ENCODE measurements at places on chromosomes 7 and 10. TPM values are rescaled to one million over a fixed set of nuclear protein-coding genes. Genes with fewer than 3 reads are reported as not detected.

CHST15 gene
- total RNA-seq, result 36.5 TPM

DNA sequence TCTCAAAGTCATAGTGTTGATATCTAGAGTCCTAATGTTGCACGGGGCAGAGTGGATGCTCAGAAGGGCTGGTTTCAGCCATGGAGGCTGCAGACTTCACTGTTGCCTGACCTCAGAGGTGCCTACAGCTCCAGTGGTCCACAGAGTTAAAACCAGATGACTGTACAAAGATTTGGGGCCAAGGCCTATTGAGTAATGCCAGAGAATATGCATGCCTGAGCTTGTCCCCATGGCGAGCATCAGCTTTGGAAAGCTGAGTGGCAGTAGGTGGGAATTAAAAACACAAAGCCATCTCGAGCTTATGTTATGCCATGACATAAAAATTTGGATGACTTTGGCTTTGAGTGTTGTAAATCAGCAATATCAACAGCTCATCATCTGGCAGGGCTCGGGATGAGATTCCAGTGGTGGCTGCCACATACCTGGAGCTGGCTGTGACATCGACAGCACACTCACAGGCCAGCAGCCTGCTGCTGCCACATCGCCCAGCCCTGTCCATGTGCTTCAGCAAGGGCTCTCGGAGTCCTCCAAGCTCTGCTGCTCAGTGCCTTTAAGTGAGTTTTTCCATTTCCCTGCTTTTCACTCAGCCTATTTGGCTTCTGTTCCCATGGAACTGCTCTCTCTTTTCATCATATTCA lies 379.6 kb downstream of the TNS3 start:
- no peaks in the 10 kb centered on the region for H3K36me3 ChIP-seq
- H3K27ac ChIP-seq, result no peak overlapping the region
- H3K4me3 ChIP-seq, result no peak overlapping the region
- no peaks in the 10 kb centered on the region for H3K27me3 ChIP-seq

DNA sequence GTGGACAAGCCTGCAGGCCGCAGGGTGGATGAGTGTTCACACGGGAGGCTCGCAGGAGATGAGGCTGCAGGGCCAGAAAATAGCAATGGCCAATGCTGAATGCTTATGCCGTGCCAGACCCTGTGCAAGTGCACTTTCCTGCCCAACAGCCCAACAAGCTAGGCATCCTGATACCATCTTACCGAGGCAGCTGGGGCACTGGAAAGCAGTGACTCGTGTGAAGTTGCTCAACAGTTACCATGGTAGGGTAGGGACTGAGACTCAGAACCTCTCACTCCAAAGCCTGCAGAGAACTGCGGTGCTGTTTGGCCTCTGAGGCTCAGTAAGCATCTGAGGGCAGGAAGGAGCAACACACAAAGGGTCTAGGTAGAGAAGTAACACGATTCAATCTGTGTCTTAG lies 43.7 kb downstream of the JAZF1 start:
- H3K36me3 ChIP-seq, result no peaks in the 10 kb centered on the region
- H3K4me1 ChIP-seq, result peaks cover 17% of the 10 kb centered on the region
- H3K4me3 ChIP-seq, result no peak overlapping the region

LLCFC1 gene
- total RNA-seq, result not detected

- H3K4me3 ChIP-seq, result no peak overlapping the region
- H3K27me3 ChIP-seq, result no peaks in the 10 kb centered on the region
- no peak for DNase-seq
- H3K27ac ChIP-seq, result no peak overlapping the region
Measured at GRCh38 chr10:24834869-24835268, 111.2 kb upstream of the ARHGAP21 start.

DNA sequence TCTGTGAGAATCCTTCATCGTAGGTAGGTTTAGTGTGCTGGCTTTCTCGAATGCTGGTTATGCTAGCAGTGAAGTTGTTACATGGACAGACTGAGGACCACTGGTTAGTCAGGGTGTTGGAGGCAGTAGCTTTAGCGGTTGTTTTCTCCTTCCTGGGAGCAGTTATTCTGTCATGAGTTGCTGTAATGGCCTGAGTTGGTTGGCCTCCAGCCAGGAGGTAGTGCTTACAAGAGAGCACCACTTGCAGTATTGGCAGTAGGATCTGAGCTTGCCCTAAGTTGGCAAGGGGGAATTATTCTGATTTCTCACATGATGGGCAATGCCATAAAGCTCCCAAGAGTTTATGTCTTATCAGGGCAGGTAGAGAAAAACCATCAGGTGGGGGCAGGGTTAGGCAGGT lies 58.0 kb downstream of the IPMK start:
- no peak overlapping the region for H3K27ac ChIP-seq
- no peaks in the 10 kb centered on the region for H3K4me1 ChIP-seq
- DNase-seq, result no peak
- no peak overlapping the region for H3K4me3 ChIP-seq
- H3K27me3 ChIP-seq, result no peaks in the 10 kb centered on the region

DNA sequence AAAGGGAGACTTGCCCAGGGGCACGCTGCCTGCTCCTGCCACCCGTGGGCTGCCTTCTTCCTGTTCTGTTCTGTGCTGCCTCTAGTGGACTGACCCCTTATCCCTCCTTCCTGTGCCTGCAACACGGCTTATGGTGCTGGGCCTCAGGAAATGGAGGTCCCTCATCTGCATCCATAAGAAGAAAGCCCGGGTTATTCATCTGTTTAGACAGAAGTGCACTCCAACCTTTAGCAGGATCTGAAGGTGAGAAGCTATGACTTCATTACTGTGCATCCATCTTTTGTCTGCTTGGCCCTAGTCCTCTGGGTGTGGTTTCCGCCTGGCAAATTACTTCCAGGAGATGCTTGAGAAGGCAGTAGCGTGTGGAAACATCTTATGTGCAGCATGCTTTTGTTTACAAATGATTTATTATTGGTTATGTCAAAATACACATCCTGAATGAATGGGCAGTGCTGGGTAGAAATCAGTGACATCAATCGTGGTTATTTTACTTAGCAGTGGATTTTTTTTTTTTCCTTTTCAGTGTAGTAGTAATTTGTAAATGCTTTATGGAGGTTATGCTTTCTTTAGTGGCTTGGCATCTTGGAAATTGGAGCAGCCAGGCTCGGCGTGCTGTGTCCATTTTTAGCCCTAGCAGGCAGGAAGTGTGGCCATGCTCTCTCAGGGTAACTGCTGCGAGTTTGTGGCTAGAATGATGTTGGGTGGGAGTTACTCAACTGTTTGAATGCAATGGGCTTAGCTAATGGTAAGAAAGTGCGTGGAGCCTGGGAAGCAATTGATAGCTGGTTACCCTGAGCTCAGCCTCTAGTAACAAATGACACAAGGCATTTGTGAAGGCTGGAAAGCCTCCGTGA lies 12.7 kb downstream of the PTPRE start:
- peaks cover 58% of the 10 kb centered on the region for H3K4me1 ChIP-seq

NOS3 gene
- total RNA-seq, result 15.1 TPM

- no peak overlapping the region for H3K4me3 ChIP-seq
- peak; percentile 53 for DNase-seq
- H3K4me1 ChIP-seq, result peaks cover 44% of the 10 kb centered on the region
- H3K36me3 ChIP-seq, result no peaks in the 10 kb centered on the region
Measured at GRCh38 chr7:28984217-28984616, 26.1 kb upstream of the TRIL start.

GRCh38 chr7:152537639-152538038 lies 101.8 kb upstream of the KMT2C start:
- no peak overlapping the region for H3K4me3 ChIP-seq
- H3K27ac ChIP-seq, result no peak overlapping the region
- no peaks in the 10 kb centered on the region for H3K4me1 ChIP-seq
- no peaks in the 10 kb centered on the region for H3K36me3 ChIP-seq
- no peak for DNase-seq

MACROH2A2 gene
- 6.6 TPM for total RNA-seq

CALML5 gene
- total RNA-seq, result not detected

NOD1 gene
- total RNA-seq, result 42.9 TPM

TWIST1 gene
- total RNA-seq, result not detected

- H3K27ac ChIP-seq, result no peak overlapping the region
- DNase-seq, result no peak
- no peaks in the 10 kb centered on the region for H3K4me1 ChIP-seq
- peaks cover 100% of the 10 kb centered on the region for H3K36me3 ChIP-seq
Measured at GRCh38 chr7:151069841-151070573, 10.6 kb downstream of the FASTK start.

GRCh38 chr10:20955355-20955893 lies 58.3 kb upstream of the NEBL start:
- H3K27me3 ChIP-seq, result no peaks in the 10 kb centered on the region
- H3K36me3 ChIP-seq, result no peaks in the 10 kb centered on the region
- no peak overlapping the region for H3K4me3 ChIP-seq
- H3K4me1 ChIP-seq, result no peaks in the 10 kb centered on the region
- no peak for DNase-seq
- no peak overlapping the region for H3K27ac ChIP-seq

SORCS1 gene
- total RNA-seq, result 0.15 TPM

DNA sequence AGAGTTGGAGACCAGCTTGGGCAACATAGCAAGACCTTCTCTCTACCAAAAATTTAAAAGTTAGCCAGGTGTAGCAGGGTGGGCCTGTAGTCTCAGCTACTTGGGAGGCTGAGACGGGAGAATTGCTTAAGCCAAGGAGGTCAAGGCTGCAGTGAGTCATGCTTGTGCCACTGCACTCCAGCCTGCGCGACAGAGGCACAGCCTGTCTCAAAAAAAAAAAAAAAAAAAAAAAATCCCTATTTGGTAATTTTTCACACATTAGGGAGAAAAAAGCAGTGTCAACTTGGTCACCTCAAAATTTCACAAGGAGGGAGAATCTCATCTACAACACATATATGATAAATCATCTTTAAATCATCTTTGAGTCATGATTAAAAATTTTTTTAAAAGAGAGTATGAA lies 6.4 kb upstream of the ZNF398 start:
- no peaks in the 10 kb centered on the region for H3K36me3 ChIP-seq
- DNase-seq, result no peak
- H3K4me3 ChIP-seq, result no peak overlapping the region
- H3K27me3 ChIP-seq, result no peaks in the 10 kb centered on the region
- no peak overlapping the region for H3K27ac ChIP-seq
- peaks cover under 1% of the 10 kb centered on the region for H3K4me1 ChIP-seq

DNA sequence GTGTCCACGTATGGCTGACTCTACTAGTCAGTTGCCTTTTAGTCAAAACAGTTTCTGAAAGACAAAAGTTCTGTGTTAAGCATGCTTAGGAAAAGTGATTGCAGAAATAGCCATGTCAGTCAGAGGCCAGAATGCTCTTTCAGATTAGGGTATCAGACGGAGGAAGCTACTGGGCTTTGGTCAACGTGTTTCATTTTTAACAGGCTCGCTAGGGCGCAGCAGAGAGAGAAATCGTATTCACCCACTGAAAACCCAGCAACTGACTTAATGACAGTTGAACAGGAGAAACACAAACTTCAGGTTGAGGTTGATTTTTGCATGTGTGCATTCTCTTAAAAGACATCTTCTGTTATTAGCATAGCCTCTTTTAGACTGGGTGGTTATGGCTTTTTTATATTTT lies 322.6 kb upstream of the KIAA1217 start:
- H3K27ac ChIP-seq, result no peak overlapping the region
- no peak for DNase-seq
- no peaks in the 10 kb centered on the region for H3K36me3 ChIP-seq

DNA sequence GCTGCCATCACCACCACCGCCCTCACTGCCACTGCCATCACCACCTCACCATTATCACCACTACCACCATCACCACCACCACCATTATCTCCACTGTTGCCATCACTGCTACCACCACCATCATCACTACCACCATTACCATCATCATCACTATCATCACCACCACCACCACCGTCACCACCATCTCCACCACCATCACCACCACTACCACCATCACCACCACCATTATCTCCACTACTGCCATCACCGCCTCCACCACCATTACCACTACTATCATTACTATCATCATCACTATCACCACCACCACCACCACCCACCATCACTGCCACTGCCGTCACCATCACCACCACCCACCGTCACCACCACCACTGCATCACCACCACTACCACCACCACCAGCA lies 9.9 kb upstream of the COL13A1 start:
- DNase-seq, result no peak
- H3K36me3 ChIP-seq, result no peaks in the 10 kb centered on the region
- H3K4me3 ChIP-seq, result no peak overlapping the region

DNA sequence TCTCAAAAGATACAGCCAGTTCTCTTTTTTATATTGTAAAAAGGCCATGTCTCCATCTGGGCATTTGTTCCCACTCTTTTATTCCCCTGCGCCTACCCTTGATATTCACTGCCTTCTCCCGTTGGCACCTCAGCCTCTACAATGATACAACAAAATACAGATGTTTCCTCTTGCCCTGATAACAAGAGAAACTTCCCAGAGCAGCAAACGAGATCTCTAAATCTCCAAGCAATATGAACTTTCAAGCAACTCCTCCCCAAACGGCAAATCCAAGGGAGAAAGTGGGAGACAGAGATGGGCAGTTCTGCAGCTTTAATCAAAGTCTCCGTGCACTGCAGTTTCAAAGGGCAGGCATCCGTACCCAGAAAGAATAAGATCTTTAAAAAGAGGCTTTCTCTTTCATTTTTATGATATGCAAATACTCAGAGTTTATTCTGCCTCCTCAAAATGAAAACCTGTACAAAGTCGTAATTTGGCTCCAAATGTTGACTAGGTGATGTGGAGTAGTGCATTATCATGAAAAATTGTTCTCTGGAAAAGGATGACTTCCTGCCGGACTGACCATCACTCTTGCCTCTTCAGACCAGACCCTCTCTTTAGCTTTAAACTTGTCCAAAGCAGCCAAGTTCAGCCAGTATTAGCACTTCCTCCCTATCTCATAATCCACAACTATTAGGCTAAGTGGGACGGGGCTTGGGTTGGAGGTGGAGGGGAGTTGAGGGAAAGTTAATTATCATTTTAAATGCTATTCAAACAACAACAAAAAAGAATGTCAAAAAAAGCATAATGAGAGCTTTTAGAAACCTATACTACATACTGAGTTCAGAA lies 682 bp downstream of the HGF start:
- peak overlapping the region; percentile 61 for H3K27ac ChIP-seq
- H3K36me3 ChIP-seq, result no peaks in the 10 kb centered on the region

- DNase-seq, result no peak
- H3K27ac ChIP-seq, result no peak overlapping the region
- peaks cover 4% of the 10 kb centered on the region for H3K36me3 ChIP-seq
- H3K27me3 ChIP-seq, result no peaks in the 10 kb centered on the region
Measured at GRCh38 chr10:87503401-87503800, 1.3 kb upstream of the MINPP1 start.

DNA sequence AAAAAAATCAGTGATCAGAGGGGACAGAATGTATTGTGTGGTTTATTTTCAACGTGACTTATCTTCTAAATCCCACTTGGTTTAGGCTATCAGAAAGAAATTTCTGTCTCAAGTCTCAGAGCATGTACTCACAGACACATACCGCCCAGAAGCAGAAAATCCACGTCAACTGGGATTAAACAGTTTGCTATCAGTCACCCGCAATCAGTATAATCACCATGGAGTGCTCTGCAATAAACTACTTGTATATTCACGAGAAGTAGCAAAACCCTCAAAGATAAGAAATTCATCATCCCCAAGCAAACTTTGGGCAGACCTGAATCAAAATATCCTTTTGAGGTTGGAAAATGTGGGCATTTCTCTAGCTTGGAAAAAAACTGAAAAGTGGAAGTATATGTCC lies 259.1 kb downstream of the FGFR2 start:
- no peak overlapping the region for H3K27ac ChIP-seq
- no peaks in the 10 kb centered on the region for H3K4me1 ChIP-seq
- DNase-seq, result no peak
- no peaks in the 10 kb centered on the region for H3K27me3 ChIP-seq
- H3K4me3 ChIP-seq, result no peak overlapping the region
- no peaks in the 10 kb centered on the region for H3K36me3 ChIP-seq

GRCh38 chr10:26944261-26944882 lies 83.6 kb upstream of the ABI1 start:
- no peaks in the 10 kb centered on the region for H3K27me3 ChIP-seq
- H3K4me1 ChIP-seq, result no peaks in the 10 kb centered on the region
- no peaks in the 10 kb centered on the region for H3K36me3 ChIP-seq
- H3K4me3 ChIP-seq, result no peak overlapping the region
- H3K27ac ChIP-seq, result no peak overlapping the region

All from lower lobe of right lung (tissue), 2 donors.